ENCODE measurements at places on chromosomes 12 and 14.

DNA sequence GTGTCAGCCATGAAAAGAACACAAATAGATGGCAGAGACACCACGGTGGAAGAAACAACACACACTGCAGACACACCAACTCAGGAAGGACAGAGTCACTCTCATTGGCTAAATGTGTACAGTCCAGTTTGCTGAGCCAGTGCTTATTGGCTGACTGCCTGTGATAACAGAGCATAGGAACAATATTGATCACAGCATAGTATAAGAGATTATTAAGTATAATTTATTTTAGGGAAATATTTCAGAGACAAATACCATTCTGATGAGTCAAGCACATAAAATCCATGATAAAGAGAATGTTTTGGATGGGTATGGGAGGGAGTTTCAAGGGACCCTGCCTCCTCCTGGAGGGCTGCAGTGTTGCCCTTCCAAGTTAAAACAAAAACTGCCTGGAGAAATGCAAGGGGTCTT, 50.9 kb downstream of the BTG1 start:
- no peak for DNase-seq

DNA sequence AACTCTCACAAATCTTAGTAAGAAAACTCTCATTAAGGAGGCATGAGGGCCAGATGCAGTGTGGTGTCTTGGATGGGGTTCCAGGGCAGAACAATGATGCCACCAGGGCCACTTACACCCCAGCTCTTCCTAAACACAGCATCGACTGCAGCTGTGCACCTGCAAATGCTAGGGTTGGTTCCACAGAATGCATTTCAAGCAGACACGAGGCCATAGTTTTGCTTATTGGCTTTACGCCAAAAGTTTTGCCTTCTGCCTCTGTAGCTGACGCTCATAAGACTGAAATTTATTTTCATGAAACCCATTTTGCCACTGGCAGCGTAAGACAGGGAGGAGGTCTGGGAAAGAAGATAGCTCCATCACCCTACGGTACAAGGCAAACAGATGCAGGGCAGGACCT, 179.0 kb downstream of the RIMBP2 start:
- no peak for DNase-seq

DNA sequence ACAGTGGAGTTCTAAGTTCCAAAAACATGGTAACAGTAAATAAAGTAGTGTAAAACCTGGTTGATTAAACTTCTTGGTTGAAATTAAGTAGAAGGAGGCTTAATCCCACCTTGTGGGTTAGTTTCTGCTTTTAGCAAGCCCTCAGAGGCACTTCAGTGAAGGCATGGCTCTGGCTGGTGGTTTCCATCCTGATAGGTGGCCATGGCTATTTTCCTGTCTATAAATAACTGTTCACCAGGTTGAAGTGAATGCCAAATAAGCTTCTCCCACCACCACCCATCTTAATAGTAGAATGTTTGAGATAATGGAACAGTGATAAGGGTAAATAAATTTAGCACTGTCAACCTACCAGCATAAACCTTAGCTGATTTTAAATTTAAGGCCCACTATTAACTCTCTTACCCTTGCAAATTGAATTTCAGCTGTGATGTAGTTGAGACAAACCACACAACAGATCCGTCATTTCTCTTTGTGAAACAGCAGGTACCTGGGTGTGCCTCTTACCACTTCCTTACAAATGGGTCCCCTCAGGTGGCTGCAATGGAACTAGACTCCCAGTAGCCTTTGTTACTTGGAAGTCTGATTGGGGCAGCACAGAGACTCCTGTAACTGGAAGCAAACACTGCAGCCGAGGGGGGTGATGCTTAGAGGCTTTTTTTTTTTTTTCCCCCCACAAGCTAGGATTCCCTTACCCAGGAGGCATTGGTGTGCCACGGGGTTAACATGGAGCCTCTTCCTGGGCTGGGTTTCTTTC, 41.4 kb downstream of the DAAM1 start:
- no peak for DNase-seq

- DNase-seq = no peak
Observed at GRCh38 chr12:121132601-121133481, at the start of gene P2RX7. P2RX7 (plus strand) TSS chr12:121132876; CDS start chr12:121132971, 95 bp downstream.

- no peak for DNase-seq
Observed at GRCh38 chr12:112175361-112176155, 50.2 kb downstream of the TRAFD1 start.

All from activated CD8-positive, alpha-beta memory T cell treated with anti-CD3 and anti-CD28 coated beads for 48 hours (primary cell).